ENCODE measurements at places on chromosomes 5 and 9. TPM values are rescaled to one million over a fixed set of nuclear protein-coding genes. Genes with fewer than 3 reads are reported as not detected.

The ITK gene
- total RNA-seq, result not detected

The CRHBP gene
- not detected for total RNA-seq

The CD274 gene
- 5.8 TPM for total RNA-seq

DNA sequence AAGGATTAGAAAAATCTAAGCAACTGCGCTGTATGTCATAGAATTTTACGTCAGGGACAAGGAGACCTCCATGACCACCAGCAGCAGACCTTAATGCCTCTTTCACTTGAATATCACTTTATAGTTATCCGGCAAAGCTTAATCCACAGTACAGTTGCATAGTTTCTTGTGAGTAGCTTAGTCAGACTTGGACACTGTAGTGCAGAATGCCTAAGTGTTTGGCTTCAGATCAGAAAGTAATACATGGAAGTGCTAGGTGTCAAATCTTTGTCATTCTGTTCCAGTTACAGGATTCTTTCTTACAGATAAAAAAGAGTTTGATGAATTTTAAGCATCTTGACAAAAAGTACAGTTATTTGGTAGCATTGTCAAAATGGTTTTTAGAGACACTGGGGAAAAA is 239.9 kb upstream of the PAPPA start:
- no peak for DNase-seq

DNA sequence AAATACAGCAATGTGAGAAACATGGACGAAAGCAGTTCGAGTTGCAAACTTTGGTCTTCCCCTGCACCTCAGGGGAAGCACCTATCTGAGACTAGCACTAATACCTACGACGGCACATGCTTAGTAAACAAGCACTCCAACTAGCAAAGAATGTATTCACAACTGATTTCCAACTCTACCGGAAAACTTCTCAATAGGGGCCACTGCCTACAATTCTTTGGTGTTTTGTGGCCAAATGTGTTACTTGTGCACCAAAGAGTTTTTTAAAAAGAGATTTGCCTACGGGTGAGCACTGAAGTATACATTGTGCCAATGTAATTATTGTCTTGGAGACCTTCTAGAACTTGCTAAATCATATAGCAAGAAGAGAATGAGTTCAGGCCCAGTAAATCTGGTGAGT is 12.2 kb downstream of the ENC1 start:
- no peak for DNase-seq

DNA sequence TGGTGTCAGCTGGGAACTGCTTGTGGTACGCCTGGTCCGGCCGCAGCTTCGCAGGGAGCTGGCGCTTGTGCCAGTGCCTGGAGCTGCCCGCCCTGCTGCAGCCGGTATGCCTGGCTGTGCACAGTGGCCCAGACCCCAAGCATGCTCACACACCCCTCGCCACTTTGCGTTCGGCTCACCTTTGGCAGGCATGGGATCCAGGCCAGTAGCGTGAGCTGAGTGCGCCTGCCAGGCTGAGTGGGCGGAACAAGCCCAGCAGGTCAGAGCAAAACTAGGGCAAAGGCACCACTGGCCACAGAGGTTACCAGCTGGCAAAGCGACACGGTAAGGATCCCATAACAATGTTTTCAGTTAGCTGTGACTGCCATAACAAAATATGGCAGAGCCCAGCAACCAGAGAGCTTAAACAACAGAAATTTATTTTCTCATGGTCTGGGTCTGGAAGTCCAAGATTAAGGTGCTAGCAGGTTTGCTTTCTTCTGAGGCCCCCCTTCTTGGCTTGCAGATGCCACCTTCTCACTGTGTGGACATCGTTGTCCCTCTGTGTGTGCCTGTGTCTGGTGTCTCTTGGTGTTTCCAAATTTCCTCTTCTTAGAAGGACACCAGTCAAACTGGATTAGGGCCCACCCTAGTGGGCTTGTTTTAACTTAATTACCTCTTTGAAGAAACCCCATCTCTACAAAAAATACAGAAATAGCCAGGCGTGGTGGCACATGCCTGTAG is 61.6 kb downstream of the PSAT1 start:
- no peak for DNase-seq

The PDLIM7 gene
- total RNA-seq, result 19.5 TPM

The AMBP gene
- total RNA-seq, result not detected

The DOCK2 gene
- not detected for total RNA-seq

- DNase-seq, result no peak
Measured at GRCh38 chr9:3012245-3012644, 168.3 kb upstream of the PUM3 start.

GRCh38 chr9:92308893-92309292 is 15.4 kb upstream of the IARS1 start:
- DNase-seq, result no peak

The LCP2 gene
- total RNA-seq, result not detected

GRCh38 chr5:14229181-14229580 is 86.0 kb downstream of the TRIO start:
- DNase-seq, result no peak

DNA sequence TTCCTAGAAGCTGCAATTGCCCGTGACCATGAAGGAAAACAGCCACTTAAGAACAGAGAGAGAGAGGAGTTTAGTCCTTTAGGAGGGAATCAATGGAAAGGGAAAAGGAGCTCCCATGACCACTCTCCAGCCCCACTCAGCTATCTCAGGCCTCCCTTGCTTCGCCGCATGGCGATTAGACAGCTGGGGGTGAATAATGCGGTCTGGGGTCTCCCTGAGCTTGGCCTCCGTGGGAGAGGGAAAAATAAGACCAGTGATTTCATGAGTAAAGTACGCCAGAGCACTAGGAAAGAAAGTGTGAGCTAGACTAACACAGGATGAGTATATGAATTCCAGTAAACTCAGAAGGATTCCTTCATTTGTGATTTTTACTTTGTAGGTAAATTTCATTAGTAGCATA is 180.3 kb downstream of the TRIO start:
- no peak for DNase-seq

DNA sequence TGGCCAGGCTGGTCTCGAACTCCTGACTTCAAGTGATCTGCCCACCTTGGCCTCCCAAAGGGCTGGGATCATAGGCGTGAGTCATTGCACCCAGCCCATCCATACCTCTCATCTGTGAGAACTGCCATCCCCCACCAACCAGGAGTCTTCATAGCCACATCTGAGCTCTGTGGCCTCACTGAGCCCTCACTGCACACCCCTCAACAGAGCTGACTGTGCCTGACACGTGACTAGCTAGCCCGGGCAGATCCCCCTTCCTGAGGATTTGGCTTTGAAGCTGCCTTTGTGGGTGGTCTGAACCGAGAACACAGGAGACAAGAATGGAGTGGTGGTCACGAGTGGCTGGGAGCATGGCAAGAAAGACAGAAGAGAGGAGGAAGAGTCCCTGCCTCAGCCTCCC is 15.6 kb downstream of the AK8 start:
- DNase-seq, result no peak
